ENCODE measurements at places on chromosomes 1 and 21.

DNA sequence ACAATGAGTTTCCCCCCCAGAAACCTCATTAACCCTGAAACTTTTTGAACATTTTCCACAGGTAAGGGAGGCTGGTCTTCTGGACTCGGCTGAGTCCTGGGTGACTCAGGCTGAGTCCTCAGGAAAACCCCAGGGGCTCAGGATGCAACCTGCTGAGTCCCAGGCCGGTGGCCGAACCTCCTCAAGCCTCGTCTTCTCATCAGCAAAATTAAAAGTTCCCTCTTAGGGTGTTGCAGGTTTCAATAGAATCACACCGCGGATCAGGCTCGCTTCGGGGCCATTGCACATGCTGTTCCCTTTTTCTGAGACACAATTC lies 35.0 kb upstream of the GRHL3 start:
- DNase-seq, result no peak

- DNase-seq, result no peak
Measured at GRCh38 chr1:147167365-147167764, 4.9 kb downstream of the PRKAB2 start.

GRCh38 chr21:43764576-43765495 lies 11.3 kb downstream of the CSTB start:
- DNase-seq, result no peak

DNA sequence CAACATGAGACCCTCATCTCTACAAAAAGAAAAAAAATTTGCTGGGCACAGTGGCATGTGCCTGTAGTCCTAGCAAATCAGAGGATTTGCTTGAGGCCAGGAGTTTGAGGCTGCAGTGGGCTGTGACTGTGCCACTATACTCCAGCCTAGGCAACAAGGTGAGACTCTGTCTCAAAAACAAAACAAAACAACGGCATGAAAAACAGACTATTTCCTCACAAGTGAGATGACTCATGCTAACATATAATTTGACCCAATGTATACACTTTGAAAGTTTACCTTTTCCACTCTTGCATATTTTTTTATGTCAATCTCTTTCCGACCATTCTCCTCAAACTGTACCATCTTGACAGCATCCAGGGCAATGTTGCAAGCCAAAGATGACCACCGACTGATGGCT lies 17.5 kb downstream of the CCT3 start:
- no peak for DNase-seq
